ENCODE measurements at places on chromosomes 1 and 21.

DNA sequence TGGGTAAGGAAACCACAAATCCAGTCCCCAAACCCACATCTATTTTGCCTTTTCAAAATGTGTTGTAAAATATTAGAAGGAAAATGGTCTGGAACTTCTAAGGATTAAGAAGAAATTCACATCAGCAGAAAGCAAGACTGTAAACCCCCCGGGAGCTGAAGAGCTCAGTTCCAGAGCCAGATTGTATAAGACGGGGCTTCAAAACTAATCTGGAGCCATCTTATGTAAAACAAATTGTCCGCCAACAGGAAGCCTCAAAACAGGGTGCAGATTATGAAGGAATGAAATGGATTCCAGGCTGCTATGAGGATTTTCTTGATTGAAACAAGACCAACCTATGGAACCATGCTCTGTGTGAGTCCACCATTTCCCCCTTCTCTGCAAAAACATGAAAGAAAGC lies 25.1 kb upstream of the HUNK start:
- DNase-seq = no peak

GRCh38 chr21:41965461-41966013 lies 11.7 kb upstream of the C2CD2 start:
- DNase-seq = no peak

DNA sequence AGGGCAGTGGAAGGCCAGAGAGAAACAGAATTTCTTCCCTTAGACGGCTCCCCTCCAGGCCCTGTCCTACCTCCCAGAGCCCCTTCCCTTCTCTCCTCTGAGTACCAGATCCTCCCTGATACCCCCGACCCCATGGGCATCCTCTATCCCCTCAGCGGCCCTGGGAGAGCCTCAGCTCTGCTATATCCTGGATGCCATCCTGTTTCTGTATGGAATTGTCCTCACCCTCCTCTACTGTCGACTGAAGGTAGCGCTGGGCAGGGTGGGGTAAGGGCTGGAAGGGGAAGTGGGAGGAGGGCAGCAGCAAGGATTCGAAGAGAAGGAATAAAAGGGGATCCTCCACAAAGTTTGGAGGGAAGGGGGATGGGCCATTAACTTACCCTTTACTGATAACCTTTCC lies 2.7 kb downstream of the FCER1G start:
- DNase-seq = no peak

GRCh38 chr1:235054466-235054865 lies 74.2 kb downstream of the TOMM20 start:
- DNase-seq = no peak

DNA sequence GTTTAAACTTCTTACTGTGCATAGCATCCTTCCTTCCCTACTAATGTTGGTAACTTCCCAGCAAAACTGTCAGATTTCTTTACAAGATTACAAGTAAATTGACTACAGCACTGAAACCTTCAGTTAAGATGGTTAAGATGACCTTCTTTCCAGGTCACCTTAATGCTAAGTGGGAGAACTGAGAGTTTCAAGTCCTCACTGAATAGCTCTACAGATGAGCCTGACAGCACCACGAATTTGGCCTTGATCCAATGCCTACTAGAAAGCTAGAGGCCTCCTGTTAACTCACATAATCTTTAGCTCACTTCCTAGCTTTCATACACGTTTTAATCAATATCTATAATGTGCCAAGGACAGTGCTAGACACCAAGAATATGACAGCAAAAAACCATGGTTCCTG lies 276.0 kb upstream of the PLD5 start:
- no peak for DNase-seq

DNA sequence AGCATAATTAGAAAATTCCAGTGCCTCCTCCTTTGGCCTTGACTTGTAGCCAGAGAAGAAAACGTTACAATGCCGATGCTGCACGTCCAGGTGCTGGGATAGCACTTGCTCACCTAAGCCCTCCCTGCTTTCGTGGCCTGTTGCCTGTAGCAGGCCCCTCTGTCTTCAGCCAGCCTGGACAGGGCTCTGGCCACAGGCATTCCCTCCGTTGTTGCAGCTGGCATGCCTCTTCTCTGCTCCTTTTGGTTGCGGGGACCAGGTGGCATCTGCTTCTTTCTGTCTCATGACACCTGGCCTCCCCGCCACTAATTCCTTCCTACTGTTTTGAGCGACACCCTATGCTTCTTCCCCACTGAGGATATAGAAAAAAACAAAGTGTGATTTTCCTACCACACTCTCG lies 54.6 kb upstream of the MORC3 start:
- no peak for DNase-seq

DNA sequence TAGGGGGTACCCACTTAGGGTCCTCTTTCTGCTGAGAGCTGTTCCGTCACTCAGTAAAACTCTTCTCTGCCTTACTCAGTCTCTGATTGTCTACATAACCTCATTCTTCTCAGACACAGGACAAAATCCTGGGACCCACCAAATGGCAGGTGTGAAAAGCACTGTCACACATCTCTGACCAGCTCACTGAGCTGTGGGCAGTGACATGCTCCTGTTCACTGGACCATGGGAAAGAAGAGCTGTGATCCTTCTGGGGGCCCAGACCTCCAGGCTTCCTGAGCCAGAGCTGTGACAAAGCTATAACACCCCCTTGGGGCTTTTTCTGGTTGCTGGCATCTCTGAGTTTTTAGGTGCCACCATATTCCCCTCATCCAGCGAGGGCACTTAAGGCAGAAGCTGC lies 115.7 kb downstream of the NTPCR start:
- DNase-seq = no peak

DNA sequence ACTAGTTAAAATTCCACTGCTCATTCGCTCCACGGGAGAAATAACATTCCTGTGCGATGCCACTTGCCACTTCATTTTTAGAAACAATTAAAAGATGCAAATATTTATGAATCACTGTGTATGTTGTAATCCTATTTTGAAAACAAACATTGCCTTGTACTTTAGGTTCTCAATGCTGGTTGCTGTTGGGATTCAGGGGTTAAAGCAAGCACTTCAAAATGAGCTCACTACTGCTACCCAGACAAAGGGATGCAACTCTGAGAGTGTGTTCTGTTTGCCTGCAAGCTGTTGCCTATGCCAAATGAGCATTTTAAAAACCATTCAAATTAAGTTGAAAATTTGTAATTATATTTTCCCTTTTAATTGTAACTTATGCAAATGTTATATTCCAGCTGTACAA lies 87.5 kb downstream of the RWDD3 start:
- DNase-seq = no peak

- no peak for DNase-seq
Measured at GRCh38 chr1:180842491-180843275, 70.0 kb upstream of the KIAA1614 start.

DNA sequence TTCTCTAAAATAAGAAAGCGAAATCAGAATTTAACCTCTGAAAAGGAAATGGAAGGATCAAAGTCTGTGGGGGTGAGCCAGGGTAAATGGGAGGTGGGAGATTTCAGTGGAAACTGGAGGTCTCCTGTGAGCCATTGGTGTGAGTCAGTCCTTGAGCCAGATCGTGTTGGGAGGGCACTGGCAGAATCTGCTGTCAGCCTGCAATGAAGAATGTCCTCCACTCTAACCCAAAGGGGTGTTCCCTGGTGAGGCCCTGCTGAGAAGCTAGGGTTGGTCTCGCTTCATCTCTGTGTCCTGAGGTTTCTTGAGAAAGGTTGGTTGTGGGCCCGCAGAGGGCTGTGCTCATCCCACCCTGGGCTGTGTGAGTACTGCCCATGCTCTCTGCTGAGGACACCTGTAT lies 2.4 kb downstream of the QSOX1 start:
- DNase-seq = peak; percentile 29

DNA sequence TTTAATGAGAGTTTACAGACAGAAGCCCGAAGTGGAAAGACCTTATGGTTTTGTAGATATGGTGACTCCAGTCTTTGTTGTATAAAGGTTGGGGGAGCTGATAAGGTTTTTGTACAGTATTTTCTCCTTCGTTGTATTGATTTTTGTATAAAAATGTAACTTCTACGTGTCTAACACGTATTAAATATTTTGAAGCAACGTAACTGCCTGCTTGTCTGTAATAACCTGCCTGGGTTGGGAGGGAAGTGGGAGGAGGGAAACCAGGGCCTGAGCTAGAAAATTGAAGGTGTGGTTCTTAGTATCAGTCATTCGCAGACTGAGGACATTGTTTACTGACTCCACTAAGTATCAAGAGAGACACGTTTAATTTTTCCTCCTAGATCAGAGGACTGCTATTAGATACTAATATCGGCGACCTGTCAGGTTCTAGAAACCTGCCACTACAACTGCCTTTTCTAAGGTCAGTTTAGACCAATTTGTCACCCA lies 2.2 kb downstream of the IER5 start:
- peak; percentile 39 for DNase-seq

DNA sequence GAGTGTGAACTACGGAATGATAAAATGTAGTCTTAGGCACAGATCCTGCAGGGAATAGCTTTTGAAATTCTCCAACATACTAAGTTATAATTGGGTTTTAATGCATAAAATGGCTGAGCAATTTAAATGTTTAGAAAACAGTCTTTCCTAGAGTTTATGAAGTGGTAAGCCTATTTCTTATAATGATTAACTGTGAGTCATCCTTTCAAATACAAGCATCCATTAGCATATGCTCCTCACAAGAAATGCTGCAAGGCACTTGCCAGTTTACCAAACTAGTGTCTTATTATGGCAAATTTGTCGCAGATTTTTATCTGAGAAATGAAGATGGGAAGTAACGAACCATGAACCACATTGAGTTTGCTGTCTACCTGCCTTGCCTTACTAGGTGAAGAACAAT lies 101.3 kb upstream of the ESRRG start:
- DNase-seq = peak; percentile 39

Measured in PC-3 (cell line).